ENCODE measurements at places on chromosomes 12 and 14.

DNA sequence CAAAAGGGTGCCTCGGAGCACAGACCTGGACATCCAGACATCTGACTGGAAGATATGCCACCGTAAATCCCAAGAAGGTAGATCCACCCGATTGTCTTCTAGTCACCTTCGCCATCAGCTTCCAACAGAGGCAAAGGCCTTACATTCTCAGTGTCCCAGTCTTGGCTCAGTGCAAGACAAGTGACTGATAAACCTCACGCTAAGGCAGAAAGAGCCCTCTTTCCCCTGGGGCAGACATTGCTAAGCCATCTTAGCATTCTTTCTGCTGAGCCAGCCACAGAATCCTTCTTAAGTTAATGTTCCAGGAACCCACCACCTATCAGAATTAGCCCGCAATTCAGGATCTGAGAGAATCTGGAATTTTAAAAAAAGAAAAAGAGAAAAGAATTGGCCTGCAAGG lies 4.3 kb upstream of the PLEKHG6 start:
- no peak for DNase-seq

DNA sequence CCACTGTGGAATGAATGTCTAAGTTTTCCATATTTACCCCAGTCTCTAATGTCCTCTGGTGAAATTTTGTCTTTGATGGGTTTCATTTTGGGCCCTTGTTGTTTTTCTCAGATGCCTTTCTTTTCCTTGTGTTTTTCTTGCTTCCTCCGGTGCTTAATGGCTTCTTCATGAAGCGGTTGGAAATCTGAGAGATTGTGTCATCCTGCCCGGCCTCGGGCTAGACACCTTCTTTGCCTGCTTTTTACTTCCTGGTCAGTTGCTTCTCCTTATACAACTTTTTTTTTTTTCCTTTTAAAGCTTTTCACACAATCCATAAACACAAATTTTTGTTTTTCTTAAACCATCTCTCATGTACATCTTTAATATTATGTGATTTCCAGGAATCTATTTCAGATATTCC lies 7.1 kb downstream of the ETV6 start:
- no peak for DNase-seq

- peak; percentile 81 for DNase-seq
These were observed 589.3 kb upstream of the TMEM132C start for GRCh38 chr12:127677537-127678131.

- no peak for DNase-seq
These were observed 37.8 kb upstream of the NFYB start for GRCh38 chr12:104175726-104176247.

- no peak for DNase-seq
These were observed 69.3 kb upstream of the IGF1 start for GRCh38 chr12:102549691-102550090.

GRCh38 chr12:101935890-101936746 lies 58.7 kb downstream of the DRAM1 start:
- DNase-seq = peak; percentile 83

DNA sequence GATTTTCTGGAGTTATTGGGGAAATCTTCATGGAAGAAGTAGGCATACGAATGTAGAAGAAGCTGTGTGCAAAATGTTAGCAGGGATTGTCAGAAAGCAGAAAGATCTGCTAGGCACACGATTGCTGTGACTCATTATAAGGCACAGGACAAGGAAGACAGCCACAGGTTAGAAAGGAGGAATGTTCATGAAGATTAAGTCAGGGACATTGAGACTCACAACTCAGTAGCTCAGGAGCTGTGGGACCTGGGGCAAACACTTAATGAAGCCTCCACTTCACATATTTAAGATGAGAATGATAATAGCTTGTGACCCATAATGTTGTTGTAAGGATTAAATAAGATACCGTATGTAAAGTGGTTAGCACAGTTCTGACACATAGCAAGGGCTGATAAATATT lies 26.6 kb upstream of the RTRAF start:
- peak; percentile 32 for DNase-seq

- DNase-seq = peak; percentile 84
These were observed 55.2 kb downstream of the PTGER2 start for GRCh38 chr14:52369305-52369801.

DNA sequence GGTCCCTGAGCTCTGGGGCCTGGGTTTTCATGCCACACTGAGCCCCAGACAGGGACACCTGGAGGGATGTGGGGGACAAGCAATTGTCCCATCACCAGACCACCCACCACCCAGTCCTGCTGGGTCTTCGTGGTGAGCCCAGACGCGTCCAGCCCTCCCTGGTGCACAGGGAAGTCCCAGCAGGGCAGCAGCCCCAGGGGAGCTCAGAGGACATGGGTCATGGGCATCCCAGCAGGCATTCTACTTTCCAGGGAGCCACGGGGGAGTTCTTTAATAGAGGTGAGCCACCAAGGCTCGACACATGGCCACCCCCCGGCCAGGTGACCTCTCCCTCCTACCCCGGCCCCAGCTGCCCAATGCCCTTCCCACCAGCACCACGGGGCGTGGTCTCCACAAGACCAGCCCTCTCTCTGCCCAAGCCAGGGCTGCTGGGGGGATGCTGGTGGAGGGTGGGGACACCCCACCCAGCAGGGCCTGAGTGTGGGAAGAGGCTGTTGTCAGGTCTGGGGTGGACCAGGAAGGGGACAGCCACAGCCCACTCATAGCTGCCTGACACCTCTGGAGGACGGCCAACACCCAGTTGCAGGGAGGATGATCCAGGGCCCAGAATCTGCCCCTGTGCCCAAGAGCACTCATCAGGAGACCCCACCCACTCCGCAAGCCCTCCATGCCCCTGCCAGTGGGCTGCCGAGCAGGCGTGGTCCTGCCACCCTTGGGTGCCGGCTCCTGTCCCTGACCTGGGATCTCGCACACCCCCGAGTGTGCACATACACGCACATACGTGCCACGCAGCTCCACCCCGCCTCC lies 14.1 kb downstream of the AKT1 start:
- no peak for DNase-seq

- no peak for DNase-seq
These were observed 630 bp downstream of the MYL6B start for GRCh38 chr12:56152756-56153677.

DNA sequence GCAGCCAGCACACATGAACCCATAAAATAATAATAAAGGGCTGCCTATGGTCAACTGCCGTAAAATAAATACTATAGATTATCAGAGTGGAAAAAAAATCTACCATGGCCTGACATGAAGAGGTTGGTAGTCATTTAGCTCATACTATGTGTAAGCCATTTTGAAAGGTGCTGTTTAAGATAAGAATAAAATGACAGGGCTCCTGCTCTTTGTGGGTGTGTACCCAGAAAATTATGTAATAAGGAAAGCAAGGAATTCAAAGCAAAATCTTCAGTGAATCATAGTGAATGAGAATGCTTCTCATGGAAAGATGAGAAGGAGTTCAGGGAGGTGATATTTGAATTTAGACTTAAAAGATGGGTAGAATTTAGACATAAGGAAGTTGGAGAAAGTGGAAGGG lies 42.9 kb upstream of the PPM1H start:
- DNase-seq = no peak

DNA sequence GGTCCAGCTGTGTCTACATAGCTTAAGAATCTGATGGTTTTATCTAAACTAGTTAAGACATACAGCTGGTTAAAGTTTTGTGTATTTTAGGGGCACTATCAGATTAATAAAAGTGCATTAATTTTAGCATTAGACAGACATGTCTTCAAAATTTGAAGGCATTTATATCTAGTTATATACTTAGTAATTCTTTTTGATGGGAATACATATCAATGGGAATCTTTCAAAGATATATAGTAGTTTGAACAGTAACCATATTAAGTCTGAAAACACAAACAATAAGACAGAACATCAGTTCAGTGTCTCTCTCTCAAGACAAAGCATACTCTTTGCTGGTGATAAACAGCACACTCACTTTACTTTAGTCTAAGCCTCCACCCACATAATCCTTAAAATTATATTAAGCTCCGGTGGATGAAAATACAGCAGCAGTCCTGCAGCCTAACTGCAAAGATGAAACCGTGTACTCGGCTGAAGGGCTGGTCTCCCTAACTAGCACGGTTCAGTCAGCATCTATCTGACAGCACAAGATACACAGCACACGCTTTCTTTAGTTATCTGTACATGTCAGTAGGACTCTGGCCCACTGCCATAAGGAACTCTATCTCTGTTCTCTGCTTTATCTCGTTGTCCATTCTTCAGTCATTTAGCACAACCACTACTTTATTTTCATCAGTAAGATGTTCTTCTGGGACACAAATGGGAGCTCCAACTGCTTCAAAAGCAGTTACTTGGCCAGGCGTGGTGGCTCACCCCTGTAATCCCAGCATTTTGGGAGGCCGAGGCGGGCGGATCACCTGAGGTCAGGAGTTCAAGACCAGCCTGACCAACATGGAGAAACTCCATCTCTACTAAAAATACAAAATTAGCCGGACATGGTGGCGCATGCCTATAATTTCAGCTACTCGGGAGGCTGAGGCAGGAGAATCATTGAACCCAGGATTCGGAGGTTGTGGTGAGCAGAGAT lies 80.5 kb downstream of the MED13L start:
- DNase-seq = no peak

- DNase-seq = peak; percentile 81
These were observed 17.1 kb downstream of the BCAT1 start for GRCh38 chr12:24931666-24932405.

- peak; percentile 86 for DNase-seq
These were observed 22.8 kb upstream of the VCPKMT start for GRCh38 chr14:50139192-50139591.

GRCh38 chr12:110619534-110619953 lies 5.6 kb downstream of the TCTN1 start:
- DNase-seq = no peak

- no peak for DNase-seq
These were observed 1.4 kb downstream of the PRKD1 start for GRCh38 chr14:29926228-29926627.

GRCh38 chr12:105264771-105265170 lies 28.8 kb upstream of the APPL2 start:
- no peak for DNase-seq

DNA sequence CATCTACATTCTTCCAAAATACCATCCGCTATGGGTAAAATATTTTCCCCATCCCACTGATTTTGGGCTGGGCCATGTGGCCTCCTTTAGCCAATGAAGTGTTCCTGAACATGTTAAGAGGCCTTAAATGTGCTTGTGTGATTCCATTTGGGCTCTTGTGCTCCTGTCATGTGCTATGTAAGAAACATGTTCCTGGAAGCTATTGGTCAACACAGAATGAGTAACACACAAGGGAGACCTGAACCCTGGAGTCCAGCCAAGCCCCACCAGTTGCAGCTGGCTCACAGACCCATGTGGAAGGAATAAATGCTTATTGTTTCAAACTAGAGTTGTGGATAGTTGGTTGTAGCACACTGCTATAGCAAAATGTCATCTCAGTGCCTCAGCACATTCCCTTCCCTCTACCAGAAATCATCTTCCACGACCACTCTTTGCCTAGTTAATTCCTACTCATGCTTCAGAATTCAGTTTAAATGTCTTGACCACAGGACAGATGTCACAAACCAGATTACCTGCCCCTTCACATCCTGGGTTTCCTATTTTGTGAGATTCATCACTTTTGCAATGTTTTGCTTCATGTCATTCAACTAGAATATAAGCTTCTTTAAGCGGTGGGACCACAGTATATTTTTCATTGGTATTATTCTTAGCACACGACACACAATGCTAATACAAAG lies 217.3 kb upstream of the EEA1 start:
- DNase-seq = no peak

Data from fibroblast of skin of back (primary cell).